Smooth muscle cell of the pulmonary artery (primary cell): ENCODE measurements at places on chromosomes 4 and X. TPM values are rescaled to one million over a fixed set of nuclear protein-coding genes. Genes with fewer than 3 reads are reported as not detected.

The CCDC110 gene
- 3.8 and 9.4 TPM in 2 replicates for total RNA-seq

The CDS1 gene
- total RNA-seq = 0.10 and 0.26 TPM in 2 replicates

The ITIH6 gene
- total RNA-seq = not detected in 2 replicates

The ACSL1 gene
- total RNA-seq = 37.0 and 38.6 TPM in 2 replicates

The GATA1 gene
- not detected in 2 replicates for total RNA-seq

The LRIT3 gene
- total RNA-seq = 0.03 TPM in 1 of 2 replicates, not detected in the other

The GPR82 gene
- total RNA-seq = not detected in 2 replicates

The RRH gene
- total RNA-seq = not detected in 2 replicates

The F8A3 gene
- 1.5 and 1.7 TPM in 2 replicates for total RNA-seq

The VEGFD gene
- total RNA-seq = 0.26 TPM in 1 of 2 replicates, not detected in the other

The ASMT gene
- 0.07 TPM in 1 of 2 replicates, not detected in the other for total RNA-seq

The ZCCHC18 gene
- 0.52 and 1.7 TPM in 2 replicates for total RNA-seq

The PRRG1 gene
- total RNA-seq = 11.5 and 12.8 TPM in 2 replicates

The PDE6B gene
- 0.39 and 0.79 TPM in 2 replicates for total RNA-seq

The ZNF630 gene
- total RNA-seq = 1.2 and 2.9 TPM in 2 replicates

The C4orf51 gene
- not detected in 2 replicates for total RNA-seq
